ENCODE measurements at places on chromosomes 11 and 22.

DNA sequence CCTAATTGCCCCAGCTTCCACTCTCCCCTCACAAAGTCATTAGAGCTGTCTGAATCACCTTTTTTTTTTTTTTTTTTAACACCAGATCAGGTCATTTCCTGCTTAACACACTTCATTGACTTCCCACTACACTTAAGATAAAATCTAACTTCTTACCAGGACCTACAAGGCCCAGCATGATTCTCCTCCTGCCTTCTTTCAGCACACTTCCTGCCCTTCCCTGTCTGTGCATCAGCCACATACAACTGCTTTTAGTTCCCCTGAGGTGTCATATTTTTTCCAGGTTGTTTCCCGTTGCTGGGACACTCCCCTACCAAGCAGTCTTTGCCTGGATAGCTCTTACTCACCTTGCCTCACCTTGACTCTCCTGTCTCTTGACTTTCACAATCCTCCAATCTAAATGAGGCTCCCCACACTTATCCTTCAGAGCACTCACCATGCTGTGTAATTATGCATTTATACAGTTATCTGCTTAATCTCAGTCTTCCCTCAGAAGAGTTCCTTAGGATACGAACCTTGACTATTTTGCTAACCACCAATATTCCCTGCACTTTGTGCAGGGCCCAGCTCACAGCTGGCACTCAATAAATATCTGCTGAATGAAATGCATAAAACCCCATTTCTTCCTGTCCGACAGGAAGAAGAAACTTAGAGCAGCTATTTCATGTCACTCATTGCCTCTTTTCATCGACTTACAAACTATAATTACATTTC, 96.6 kb upstream of the AKIP1 start:
- no peak for DNase-seq

- DNase-seq, result no peak
Measured at GRCh38 chr11:132943357-132943705, 589.0 kb downstream of the OPCML start.

DNA sequence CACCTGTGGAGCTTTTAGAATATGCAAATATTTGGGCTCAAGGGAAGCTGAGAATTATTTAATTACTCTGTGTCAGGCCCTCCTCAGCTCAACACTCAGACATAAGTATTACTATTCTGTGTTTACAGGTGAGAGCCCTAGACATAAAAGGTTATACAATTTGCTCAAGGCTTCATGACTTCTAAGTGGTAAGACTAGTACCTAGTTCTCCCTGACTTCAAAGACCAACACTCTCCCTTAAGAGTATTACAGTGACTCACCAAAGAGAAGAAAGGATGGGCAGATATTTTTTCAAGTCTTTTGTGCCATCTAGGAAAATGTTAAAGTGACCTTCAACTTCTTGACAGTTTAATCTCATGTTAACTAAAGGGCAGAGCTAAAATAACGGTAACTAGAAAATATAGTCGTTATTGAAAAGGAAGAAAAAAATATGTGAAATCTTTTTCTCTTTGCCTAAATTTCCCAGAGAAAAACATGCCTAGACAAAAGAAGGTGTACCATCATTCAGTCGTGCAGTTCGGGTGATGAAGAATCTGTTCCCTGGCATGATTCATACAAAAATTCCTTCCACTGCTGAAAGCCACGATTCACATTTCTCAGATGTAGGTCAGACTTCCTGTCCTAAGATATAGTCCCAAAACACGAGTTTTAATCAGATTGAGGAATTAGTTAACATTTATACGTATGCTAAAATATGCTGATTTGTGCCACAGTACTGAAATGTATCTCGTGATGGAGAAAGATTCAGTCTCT, 849.1 kb upstream of the API5 start:
- DNase-seq, result no peak

GRCh38 chr11:73296501-73297230, 11.4 kb upstream of the ARHGEF17 start:
- DNase-seq, result no peak

DNA sequence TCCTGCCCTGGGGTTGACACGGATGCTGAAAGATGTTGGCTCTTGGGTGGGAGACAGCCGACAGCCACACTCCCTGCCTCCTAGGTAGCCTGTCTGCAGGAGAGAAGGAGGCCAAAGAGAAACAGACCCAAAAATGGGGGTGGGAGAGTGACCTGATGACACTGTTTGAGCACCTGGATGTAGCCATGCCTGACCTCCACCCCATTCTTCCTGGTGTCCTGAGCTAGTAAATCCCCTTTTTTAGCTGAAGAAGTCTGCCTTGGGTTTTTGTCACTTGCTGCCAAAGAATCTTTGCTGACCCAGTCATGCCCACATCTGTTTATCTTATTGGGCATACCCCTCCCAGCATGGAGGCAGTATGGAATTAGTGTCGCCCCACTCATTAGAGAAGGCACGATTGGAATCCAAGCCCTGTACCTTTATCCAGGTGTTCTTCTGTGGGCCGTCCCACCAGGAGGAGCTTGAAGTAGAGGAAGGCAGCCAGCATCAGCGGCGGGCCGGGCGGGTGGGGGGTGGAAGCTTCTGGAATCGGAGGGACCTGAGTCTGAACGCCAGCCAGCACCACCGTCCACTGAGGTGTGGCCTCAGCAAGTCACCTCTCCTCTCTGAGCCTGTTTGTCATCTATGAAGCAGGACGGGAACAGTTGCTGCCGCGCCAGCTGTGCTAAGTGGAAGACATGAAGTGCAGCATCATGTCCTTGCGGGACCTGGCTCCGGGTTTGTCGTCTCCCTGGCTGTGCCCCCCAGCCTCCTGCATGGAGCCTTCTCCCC, 37.8 kb downstream of the IGHMBP2 start:
- DNase-seq, result no peak

GRCh38 chr11:8252388-8252787, 11.3 kb downstream of the LMO1 start:
- DNase-seq, result no peak

DNA sequence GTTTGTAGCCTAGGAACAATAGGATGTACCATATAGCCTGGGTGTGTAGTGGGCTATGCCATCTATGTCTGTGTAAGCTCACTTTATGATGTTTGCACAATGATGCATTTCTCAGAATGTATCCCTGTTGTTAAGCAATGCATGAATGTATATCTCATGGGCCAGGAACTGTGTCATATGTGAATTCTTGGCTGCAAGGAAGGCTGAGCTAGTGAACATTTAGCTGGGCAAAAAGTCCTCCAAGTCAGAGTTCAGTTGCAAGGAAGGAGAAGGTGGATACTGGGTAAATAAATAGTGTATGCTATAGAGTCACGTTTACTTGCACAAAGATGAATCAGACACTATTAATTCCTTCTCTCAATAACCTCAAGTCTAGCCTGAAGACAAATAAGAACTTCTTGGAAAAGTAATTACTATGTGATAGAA, 136.1 kb downstream of the EHF start:
- DNase-seq, result no peak

GRCh38 chr11:9219115-9219514, 46.0 kb downstream of the DENND5A start:
- no peak for DNase-seq

DNA sequence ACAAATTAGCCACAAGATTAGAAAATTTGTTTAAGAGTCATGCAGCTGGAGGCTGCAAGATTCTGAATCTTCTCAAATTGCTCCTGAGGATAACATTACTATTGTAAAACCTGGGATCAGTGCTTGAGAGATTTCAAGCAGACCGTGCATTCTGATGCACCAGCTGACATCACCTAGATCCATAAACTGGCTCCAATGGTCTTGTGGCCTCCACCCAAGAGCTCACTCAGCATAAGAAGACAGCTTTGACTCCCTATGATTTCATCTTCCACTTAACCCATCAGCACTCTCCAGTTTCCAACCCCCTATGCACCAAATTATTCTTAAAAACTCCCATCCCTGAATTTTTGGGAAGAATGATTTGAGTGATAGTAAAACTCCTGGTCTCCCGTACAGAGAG, 1007.9 kb upstream of the TENM4 start:
- no peak for DNase-seq

GRCh38 chr11:35390737-35391682, 28.3 kb downstream of the SLC1A2 start:
- DNase-seq, result no peak

DNA sequence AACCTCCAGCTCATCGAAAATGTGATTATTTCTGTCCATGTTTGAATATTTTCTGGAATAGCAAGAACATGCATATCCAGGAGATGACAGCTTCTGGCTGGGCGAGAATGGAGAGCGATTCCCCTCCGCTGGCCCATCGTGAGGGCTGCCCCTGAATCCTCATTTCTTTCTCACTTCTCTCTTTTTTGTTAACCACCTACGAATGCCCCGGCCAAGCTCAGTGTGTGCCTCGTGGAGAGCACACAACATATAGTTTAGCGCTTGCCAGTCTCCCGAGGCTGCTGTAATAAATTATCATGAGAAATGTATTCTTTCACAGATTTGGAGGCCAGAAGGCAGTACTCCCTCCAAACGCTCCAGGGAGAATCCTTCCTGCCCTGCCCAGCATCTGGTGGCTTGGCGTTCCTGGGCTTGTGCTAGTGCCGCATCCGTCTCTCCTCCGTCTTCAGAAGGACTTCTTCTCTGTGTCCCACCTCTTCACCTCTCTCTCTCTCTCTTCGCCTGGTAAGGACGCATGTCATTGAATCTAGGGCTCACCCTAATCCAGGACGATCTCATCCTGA, 1306.0 kb downstream of the TBC1D22A start:
- DNase-seq, result no peak

DNA sequence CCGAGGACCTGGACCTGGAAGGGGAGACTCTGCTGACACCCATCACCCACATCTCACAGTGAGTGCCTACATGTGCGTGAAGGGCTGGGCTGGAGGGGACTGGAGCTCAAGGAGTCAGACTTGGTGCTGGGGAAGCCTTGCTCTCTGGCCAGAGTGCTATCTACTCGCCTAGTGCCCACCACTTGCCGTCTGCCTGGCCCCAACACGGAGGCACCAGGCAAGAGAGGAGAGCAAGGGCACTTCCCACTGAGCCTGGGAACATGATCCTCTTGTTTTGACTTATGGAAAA, 37.8 kb downstream of the KCNQ1OT1 start:
- no peak for DNase-seq

DNA sequence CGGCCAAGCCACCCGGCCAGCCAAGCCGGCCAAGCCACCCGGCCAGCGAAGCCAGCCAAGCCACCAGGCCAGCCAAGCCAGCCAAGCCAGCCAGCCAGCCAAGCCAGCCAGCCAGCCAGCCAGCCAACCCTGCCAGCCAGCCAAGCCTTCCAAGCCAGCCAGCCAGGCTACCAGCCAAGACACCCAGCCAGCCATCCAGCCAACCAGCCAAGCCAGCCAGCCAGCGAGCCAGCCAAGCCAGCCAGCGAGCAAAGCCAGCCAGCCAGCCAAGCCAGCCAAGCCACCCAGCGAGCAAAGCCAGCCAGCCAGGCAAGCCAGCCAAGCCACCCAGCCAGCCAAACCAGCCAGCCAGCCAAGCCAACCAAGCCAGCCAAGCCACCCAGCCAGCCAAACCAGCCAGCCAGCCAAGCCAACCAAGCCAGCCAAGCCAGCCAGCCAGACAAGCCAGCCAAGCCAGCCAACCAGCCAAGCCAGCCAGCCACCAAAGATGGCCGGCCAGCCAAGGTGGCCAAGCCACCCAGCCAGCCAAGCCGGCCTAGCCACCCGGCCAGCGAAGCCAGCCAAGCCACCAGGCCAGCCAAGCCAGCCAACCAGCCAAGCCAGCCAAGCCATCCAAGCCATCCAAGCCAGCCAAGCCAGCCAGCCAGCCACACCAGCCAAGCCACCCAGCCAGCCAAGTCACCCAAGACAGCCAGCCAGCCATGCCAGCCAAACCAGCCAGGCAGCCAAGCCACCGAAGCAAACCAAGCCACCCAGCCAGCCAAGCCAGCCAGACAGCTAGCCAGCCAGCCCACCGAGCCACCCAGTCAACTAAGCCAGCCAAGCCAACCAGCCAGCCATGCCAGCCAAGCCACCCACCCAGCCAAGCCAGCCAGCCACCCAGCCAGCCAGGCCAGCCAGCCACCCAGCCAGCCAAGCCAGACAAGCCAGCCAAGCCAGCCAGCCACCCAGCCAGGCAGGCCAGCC, 28.8 kb downstream of the CCT8L2 start:
- no peak for DNase-seq
